Activated gamma-delta T cell treated with Interleukin-2 at 50 U/mL for 16 hours (primary cell): ENCODE measurements at places on chromosomes 3 and 15.

GRCh38 chr15:85178308-85178707 lies 196.7 kb downstream of the PDE8A start:
- DNase-seq: no peak

DNA sequence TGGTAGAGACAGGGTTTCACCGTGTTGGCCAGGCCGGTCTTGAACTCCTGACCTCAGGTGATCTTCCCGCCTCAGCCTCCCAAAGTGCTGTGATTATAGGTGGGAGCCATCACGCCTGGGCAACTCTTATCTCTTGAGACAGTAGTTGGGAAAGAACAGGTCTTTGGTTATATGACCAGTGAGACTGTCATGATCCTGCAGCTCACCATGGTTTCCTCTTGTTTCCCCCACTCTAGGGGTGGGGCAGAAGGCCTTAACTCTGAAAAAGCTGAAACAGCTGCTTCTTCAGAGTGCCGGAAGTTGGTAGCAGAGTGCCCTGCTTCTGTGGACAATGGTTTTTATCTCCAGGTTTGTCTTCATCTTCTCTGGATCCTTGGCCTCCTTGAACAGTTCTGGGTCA lies 4.7 kb upstream of the TYRO3 start:
- DNase-seq: no peak

- DNase-seq: no peak
Observed at GRCh38 chr3:57709559-57709958, 16.7 kb upstream of the DENND6A start.

- peak; percentile 34 for DNase-seq
Observed at GRCh38 chr3:125119752-125120378, 64.1 kb upstream of the HEG1 start.

DNA sequence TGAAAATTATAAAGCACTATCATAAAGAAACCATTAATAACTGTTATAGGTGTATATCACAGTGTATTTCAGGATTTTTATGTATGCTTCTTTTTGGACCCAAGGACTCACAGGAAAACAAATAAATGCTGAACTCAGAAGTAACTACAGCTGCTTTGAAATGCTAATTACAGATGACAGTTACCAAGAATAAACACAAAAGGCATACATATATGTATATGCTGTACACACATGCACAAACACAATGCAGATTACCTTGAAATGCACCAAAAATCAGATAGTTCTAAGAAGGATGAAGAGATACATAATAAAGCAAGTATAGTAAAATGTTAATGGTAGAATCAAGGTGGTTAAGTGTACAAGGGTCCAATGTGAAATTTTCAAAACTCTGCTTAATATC lies 52.2 kb downstream of the ZNF280D start:
- DNase-seq: no peak

- no peak for DNase-seq
Observed at GRCh38 chr3:161770484-161771386, 274.1 kb downstream of the OTOL1 start.

DNA sequence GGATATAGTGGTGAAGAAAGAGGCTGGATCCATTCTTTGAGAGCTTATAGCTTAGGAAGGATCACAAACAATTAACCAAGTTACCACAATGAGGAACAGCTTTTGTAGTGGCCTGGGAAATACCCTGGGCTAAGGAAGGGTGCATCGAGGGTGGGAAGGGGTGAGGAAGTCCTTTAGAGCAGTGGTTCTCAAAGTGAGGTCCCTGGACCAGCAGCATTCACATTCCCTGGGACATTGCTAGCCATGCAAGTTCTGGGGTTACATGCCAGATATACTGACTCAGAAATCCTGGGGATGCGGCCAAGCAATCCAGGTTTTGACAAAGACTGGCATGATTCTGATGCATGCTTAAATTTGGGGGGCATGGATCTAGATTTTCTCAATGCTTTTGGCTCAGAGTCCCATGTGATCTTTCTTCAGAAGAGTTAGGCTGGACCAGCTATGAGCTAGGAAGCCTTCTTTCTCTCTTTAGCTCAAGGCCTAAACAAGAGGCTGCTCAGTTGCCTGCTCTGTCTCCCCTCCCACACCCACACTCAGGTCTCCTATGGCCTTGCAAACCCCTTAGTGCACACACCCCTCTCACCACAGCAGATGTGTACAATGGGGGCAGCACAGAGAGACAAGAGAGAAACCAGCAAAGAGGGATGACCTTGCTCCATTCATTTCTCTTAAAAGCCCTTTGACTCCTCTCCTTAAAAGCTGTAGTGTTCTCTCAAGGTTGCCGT lies 1.8 kb upstream of the CCR1 start:
- no peak for DNase-seq

- DNase-seq: no peak
Observed at GRCh38 chr3:20865803-20866202, 679.8 kb upstream of the SGO1 start.
